ENCODE measurements at places on chromosomes 5 and 9.

- DNase-seq, result no peak
Observed at GRCh38 chr9:17843236-17843635, 264.4 kb downstream of the SH3GL2 start.

DNA sequence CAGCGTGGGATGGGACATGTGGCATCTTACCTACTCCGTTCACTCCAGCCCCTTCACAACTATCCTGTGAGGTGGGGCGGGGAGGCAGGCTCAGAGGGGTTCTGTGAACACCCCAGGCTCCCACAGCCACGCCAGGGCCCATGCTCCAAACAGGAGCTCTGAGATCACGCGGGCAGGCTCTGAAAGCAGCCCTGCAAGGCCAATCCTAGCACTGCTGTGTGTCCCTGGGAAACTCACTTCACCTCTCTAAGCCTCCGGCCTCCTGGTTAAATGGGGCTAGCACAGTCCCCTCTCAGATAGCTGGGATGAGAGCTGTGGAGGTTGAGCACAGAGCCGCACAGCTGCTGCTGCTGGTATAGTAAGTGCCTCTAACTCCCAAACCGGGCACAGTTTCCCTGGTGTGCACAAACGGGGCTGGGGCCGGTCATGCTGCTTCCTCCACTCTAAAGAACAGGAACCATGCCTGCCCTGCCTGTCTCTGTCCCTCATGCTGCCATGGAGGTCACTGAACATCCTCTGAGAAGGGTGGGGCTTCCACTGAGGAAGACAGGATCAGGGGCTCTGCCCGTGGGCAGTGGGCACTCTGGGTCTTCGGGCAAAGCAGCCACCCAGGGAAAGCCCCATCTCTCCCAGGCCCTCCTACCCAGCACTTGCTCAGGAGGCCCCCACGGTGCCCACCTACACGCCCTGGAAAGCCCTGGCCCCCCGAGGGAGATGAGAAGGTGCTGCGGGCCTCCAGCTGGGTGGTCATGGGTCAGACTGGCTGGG, 13.0 kb upstream of the ASS1 start:
- DNase-seq, result no peak

- no peak for DNase-seq
Observed at GRCh38 chr5:150318613-150319483, 16.1 kb upstream of the ARSI start.

DNA sequence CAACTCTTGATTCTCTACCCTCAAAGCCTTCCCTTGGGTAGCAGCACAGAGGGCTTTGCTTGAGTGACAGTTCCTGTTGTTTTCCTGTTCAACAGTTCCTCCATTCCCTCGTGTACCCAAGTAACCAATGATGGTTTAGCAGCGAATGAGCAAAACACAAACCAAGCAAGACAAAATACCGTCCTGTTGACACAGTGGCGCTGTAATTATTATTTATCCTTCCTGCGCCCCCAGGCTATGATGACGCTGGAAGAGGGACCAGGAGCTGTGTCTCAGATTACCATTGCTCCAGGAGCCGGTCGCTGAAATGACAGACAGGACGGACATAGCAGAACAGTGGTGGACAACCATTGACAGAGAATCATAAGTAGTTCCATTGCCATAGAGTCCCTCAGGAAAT, 154.8 kb downstream of the GADD45G start:
- DNase-seq, result no peak

GRCh38 chr5:133063965-133064364, 12.2 kb downstream of the HSPA4 start:
- DNase-seq, result no peak

- DNase-seq, result no peak
Observed at GRCh38 chr9:16180546-16180945, 627.7 kb downstream of the CCDC171 start.

GRCh38 chr9:36148311-36149051, 11.9 kb downstream of the GLIPR2 start:
- DNase-seq, result no peak

DNA sequence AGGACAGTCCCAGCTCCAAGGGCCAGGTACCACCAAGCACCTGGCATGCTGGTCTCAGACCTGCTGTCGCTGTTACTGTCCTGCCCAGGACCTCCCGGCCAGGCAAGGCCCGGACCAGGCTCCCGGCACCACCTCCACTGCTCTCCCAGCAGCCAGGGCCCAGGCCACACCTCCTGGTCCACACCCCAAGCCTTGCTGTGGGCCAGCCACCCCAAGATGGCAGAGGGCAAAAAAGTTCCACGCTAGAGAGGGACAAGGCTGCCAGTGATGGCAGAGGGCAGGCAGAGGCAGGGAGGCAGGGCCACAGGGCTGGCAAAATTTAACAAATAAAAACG, 1.1 kb downstream of the DNLZ start:
- no peak for DNase-seq

DNA sequence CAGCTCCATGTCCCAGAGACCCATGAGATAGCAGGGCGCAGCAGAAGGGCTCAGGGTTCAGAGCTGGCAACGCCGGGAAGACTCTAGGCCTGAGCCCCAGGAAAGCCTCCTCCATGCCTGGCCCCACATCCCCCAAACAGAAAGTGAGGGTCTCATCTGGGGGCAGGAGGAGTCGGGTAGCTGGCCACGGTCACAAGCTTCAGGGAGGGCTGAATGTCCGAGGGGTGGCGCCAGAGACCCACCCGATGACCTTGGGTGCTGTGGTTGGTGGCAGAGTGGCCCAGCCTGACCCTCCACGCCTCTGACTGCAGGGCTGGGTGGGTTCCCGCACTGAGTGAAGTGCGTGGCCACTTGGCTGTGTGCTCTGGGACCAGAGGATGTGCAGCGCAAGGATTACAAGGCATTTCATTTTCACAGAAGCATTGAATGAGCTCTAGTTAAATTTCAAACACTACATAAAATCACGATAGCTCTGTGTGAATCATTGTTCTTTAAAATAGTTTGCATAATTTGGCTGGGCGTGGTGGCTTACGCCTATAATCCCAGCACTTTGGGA, 3.0 kb downstream of the C8G start:
- DNase-seq, result no peak

DNA sequence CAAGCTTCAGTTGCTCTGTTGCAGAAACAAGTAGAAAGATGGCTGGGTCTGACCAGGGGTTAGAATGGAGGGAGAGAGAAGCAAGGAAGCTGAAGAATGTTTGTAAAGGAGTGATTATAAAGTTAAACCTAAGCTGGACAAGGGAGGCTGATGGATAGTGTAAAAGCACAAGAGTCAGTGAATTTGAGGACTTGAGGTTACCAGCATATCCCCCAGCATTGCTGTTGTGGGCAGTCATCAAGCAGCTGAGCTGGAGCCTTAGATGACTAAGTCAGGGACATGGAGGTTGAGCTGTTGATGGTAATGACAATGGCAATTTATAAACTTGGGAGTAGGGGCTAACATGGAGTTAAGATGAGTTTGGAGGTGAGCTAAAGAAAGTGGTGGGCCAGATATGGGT, 131.5 kb downstream of the ERCC6L2 start:
- no peak for DNase-seq

DNA sequence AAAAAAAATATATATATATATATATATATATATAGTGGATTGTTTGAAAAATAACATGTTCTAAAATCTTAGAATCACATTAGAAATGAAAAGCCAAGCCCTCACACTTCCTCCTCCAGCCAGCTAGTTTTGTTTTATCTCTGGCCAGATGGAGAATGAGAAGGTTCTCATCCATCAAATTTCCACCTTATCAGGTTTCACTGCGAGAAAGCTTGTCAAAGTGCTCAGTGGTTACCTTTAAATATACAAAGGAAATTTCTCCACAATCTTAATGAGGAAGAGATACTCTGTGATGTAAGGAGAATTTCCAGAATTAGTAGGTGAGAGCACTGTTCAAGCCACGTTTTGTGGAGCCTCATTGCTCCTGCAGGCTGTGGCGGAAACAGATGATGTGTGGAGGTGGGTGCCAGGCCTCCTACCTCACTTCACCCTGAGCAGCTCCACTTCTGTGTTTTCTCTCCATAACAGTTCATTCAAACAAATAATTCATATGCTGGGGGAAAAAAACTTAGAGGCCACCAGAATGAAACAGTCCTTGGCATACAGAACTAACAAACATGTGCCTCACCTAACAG, 71.9 kb downstream of the CDK5RAP2 start:
- DNase-seq, result no peak

DNA sequence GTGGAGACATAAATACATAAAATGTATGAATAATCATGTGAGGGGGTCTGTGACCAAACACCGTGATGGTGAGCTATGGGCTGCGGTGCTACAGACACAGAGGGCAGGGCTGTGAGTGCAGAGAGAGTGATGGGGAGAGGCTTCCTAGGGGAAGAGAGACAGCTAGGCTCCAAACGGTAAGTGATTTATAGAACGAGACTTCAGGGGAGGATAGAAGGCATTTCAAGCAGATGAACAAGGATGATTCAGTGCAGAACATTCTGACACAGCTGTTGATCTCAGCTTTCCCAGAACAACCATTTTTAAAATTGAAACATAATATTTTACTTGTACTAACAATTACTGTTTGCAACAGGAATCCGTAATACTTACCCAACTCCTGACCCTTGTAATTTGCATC, 100.7 kb downstream of the GAS1 start:
- DNase-seq, result no peak

GRCh38 chr5:9370256-9370655, 175.6 kb downstream of the SEMA5A start:
- no peak for DNase-seq

DNA sequence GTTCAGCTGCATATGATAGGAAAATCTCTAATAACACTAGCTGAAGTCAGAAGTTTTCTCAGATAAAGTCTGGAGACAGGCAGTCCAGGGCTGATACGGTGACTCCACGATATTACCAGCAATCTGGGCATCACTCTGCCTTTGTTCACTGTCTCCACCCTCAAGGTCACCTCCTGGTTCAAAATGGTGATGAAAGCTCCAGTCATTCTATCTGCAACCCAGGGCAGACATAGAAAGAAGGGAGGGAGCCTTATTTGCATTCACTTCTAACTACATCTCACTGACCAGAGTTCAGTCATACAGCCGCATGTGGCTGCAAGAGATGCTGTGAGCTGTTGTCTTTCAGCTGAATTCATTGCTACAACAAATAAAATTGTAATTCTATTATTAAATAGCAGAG, 22.4 kb upstream of the GPR151 start:
- no peak for DNase-seq

- DNase-seq, result peak; percentile 59
Observed at GRCh38 chr5:18465833-18466681, 831.8 kb downstream of the TAF11L14 start.

GRCh38 chr9:106023455-106023854, 329.1 kb downstream of the TMEM38B start:
- DNase-seq, result no peak

DNA sequence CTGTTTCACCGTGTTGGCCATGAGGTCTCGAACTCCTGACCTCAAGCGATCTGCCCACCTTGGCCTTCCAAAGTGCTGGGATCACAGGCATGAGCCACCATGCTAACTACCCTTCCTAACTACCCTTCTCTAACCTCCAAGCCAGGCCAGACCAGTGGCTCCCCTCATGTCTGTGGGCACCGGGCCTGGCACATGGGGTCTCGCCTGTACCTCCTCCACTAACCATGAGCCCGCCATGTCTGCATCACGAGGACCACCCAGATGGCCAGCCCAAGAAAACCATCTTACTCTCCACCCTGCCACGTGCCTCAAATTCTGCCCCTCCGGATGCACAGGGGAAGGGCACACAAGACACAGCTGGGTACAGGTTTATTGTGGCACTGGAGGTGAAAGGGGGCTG, 9.6 kb upstream of the DBN1 start:
- DNase-seq, result no peak

- DNase-seq, result no peak
Observed at GRCh38 chr9:22010866-22011625, 1.9 kb upstream of the CDKN2B start.

- no peak for DNase-seq
Observed at GRCh38 chr5:118990582-118990981, 2.2 kb upstream of the DTWD2 start.

DNA sequence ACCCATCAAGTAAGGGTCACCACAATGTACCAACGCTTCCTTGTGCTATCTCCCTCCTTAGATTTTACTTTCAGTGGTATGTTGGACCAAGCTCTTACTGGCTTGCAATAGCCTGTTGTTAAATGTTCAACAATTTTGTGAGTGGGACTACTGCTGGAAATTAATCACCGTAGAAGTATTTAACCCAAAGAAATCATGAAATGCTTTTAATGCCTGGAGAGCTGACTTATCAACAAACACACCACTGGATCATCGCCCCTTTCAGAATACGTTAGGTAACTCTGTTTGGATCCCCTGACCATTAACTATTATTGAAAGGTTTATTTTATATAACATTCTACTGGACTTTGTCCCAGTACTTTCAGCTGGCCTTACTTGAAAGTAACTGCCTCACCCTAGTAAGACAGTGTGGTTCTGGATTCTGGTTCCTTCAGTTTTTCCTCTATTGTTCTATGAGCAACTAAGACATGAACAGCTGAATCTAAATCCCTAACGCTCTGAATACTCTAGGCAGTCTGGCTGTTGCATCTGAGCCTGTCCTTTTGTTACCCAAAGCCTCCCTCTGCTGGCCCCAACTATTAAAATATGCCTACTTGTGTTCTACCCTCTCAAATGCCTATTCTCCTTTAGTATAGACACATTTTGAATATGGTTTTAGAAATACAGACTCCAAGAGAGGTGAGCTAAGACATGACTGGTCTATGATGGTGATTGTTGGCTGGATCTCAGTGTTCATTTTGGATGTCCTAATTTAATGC, 1203.4 kb upstream of the DMAC1 start:
- no peak for DNase-seq

- DNase-seq, result no peak
Observed at GRCh38 chr5:107263387-107264018, 407.2 kb downstream of the EFNA5 start.

DNA sequence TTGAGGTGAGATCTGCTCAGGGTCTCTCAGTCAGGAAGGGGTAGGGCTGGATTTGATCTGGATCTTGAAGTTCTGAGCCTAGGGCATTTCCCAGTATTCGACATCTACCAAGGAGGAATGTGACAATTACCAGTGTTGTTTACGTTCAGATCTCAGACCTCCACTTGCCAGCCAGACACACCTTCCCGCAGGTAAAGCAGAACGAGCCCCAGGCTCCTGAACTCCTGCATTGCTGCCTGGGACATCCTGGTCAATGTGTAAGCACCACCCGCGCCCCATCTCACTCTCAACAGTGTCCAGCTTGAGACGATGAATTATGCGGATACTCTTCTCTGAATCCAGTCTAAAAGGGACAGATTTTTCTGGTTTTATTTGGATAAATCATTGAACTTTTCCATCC, 56.7 kb upstream of the PTCH1 start:
- DNase-seq, result no peak

DNA sequence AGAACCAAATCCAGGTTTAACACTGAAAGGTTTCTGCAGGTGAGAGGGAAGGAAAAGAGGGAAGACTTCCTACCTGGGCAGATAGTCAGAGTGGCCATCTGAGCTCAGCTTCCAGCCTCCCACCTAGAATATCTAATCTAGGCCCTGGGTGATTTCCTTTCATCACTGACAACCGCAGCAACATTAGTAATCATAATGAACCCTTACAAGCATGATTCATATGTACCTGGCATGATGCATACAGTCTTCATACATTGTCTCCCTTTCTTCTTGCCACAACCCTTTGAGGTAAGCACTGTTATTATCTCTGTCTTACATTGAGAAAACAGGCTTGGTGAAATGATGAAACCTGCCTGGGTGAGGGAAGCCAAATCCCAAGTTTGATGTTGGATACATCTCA, 13.5 kb downstream of the AFAP1L1 start:
- no peak for DNase-seq

All from NCI-H1092 (cell line).